ENCODE measurements at places on chromosomes 6 and 20.

DNA sequence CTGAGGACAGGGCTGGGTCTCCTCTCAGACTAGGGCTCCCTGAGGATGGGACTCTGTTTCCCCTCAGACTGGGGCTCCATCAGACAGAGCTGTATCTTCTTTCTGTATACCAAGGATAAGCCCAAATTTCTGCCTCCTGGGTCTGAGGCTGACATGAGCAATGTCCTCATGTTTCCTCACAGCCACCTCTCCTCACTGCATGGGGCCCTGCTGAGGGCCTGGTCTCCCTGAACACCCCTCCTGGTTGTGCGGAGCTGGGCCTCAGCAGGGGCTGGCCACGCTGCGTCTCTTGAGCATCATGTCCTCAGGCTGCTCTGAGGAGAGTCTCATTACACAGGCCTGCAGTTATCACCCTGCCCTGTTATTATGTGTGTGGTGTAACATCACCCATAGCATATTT is 144.6 kb downstream of the LRFN2 start:
- DNase-seq = no peak

DNA sequence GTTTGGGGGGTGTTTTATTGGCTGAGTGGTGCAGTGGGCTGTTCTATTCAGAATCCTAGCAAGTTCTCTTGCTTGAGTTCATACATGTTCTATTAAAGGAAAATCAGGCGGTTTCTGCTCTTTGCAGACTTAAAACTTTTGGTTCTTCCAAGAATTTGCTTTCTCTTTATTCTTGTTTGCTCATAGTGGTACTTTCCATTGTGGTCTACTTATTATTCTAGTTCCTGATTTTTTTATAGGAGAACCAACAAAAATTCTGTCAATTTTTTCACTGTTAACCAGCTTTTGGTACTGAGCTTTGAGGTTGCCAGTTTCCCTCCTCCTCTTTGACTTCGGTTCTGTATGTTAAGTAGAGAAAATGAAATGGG is 6.7 kb downstream of the AFDN start:
- DNase-seq = no peak

DNA sequence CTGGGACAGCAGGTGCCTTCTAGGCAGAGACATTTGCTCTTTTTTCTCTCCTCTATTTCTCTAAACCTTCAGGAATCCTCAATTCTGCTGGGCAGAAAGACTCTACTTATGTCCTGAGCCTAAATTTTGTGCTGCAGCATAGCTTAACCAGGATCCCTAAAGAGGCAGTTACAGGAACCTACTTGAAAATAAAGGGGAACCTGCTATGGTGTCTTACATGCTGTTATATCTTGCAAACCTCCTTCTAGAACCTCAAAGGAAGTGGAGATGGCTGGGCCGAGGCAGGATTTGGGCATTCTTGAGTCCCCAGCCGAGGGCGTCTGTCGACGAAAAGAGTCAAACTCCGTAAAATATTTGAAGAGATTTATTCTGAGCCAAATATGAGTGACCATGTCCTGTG is 17.1 kb upstream of the GMNN start:
- DNase-seq = no peak

DNA sequence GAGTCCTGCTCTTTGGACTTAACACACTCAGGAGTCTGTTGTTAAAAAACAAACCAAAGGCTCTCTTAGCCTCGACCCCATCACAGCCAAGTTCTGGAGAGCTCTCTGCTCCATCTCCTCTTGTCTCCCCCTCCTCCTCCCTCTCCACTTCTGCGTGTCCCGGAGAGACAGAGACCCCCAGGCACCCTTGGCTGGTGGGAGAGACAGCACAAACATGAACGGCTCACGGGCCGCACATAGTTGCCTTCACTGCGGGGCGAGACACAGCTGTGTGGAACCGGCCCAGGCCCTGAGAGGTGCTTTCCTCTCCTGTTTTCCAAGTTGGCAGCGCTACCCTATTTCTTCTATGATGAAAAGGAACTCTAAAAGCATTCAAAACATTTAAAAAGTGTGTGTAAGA is 23.3 kb upstream of the MYT1 start:
- DNase-seq = no peak

DNA sequence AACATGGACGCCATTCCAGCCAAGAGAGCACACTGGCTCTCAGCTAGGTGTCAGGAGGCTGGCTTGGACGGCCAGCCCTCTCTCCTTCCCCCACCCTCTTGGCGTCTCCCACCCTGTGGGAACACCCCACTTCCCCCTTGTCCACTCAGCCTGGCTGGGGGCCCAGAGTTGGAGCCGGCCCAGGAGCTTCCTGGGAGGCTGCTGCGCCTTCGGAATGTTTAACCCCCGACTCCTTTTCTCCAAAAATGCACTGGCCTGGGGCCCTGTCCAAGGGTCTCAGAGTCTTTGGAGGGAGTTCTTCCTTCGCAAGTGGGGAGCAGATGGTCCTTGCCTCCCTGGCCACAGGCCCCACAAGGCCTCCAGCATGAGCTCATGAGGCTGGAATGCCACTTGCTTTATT is 4.1 kb downstream of the ADAM33 start:
- no peak for DNase-seq

GRCh38 chr6:63750400-63750799 is 114.8 kb downstream of the PHF3 start:
- DNase-seq = no peak

- no peak for DNase-seq
Observed at GRCh38 chr6:43734294-43734665, 35.7 kb upstream of the VEGFA start.

DNA sequence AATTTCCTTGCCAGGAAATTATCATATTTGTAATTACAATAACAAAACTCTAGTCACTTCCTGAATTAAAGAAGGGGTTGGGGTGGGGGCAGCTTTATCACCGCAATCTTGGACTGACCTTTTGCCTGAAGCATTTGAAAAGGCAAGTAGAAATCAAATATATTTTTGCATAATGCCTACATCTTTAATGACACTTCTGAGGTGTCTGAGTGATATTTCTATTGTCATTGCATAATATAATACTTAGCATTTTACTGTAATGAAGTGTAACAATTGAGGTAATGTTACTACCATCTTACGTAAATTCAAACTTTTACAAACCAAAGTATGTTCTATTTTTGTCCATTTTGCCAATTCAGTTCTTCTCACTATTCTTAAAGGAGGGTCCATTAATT is 65.2 kb downstream of the SYNE1 start:
- DNase-seq = no peak
